GM23248 (cell line): ENCODE measurements at places on chromosomes 1 and 21. TPM values are rescaled to one million over a fixed set of nuclear protein-coding genes. Genes with fewer than 3 reads are reported as not detected.

MACO1 gene
- polyA plus RNA-seq: 10.7 and 12.4 TPM in 2 replicates

MYOG gene
- polyA plus RNA-seq: not detected in 2 replicates

ANGPTL1 gene
- 3.6 and 4.1 TPM in 2 replicates for polyA plus RNA-seq

PTPN7 gene
- 0.16 TPM in 1 of 2 replicates, not detected in the other for polyA plus RNA-seq

AQP10 gene
- not detected in 2 replicates for polyA plus RNA-seq

TCHHL1 gene
- not detected in 2 replicates for polyA plus RNA-seq

FOXD3 gene
- not detected in 2 replicates for polyA plus RNA-seq

SAMSN1 gene
- polyA plus RNA-seq: not detected in 2 replicates

PDZK1IP1 gene
- polyA plus RNA-seq: not detected in 2 replicates

CSF1 gene
- 65.3 and 67.9 TPM in 2 replicates for polyA plus RNA-seq

KCNT2 gene
- 0.14 and 0.22 TPM in 2 replicates for polyA plus RNA-seq

SLC5A9 gene
- polyA plus RNA-seq: not detected in 2 replicates
